T-helper 1 cell (primary cell): ENCODE measurements at places on chromosomes 5 and 9.

DNA sequence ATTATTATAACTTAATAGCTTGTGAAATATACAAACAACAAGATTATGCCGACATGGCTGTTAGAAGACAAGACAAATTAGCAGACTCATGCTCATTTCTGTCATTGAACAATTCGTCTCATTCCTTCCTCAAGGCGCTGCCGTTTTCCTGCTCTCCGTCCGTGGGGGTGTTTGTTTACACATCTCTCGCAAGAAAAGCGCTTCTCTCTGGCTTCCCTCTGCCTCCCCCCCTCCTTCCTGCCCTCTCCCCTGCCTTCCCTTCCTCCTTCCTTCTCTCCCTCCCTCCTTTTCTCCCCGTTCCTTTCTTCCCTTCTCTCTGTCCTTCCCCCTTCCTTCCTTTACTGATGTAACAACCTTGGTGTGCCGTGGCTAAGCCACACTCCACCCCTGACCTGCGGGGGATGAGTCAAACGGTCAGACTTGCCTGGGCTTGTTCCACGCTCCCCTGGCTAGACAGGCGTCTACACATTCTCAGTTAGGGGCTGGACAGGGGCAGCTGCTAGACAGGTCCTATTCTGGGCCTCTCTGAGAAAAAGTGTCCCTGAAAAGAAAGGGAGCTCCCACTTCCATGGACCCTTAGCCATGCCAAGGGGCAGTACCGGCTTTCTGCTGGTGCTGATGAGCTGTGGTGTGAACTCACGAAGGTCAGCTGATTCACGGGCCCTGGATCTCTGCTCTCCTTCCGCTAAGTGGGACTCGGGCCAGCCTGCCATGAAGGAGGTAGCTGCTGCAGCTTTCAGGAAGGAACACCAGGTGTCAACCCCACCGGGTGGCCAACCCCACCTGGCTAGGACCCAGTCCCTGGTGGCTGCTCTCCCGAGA, 32.0 kb upstream of the SPTLC1 start:
- no peak for DNase-seq

DNA sequence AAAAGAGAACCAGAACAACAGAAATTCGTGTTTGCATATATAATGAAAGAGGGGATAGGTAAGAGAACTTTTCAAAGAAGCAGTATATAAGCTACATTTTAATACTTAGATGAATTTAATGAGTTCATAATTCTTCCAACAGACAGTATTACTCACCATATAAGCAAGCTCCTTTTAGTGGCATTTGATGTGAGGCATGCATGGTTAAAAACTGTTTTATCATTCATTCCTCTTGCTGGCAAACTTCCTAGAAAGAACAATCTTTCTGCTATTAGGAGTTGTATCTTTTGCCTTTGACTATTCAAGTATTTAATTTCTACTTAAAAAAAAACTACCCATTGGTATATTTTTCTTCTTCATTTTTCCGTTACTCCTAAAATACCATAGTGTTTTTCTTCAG, 65.7 kb upstream of the EIF4EBP3 start:
- no peak for DNase-seq

- DNase-seq, result no peak
Measured at GRCh38 chr9:37565661-37566618, 10.2 kb downstream of the FBXO10 start.

GRCh38 chr9:89801742-89802670, 197.2 kb downstream of the GADD45G start:
- no peak for DNase-seq

DNA sequence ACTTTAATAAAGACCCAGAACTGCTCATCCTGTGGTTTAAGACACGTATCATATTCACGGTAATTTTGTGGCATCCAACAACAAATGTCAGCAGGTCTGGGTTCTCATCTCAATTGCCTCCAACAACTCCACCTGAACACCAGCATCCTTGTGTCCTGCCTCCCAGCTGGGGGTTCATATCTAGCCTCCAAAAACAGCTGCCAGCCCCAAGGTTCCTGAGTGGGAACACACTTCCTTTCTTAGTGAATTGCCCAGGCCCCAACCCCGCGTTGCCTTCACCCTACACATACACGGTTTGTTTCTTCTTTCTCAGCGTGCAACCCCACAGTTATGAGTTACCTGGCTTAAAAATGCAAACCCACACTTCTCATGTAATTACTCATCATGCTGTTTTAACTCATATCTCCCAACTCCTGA, 77.9 kb downstream of the SEMA4D start:
- no peak for DNase-seq

DNA sequence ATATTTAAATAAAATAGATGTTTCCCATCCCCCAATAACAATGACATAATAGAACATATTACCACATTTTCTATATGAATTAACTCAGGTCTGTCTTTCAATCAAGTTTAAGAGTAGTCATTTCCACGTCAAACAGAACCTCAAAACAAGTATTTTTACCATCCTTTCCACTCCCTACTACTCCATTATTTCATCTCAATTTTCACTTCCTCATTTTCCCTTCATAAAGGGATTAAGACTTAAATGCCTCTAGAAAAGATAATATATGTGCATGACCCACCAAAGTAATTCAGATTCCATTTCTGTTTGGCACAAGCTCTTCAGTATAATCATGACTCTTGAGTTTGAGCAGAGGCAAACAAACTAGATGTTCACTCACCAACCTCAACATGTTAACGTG, 40.4 kb downstream of the ELOVL7 start:
- no peak for DNase-seq

- DNase-seq, result no peak
Measured at GRCh38 chr9:129688285-129689043, 23.0 kb downstream of the PRRX2 start.

DNA sequence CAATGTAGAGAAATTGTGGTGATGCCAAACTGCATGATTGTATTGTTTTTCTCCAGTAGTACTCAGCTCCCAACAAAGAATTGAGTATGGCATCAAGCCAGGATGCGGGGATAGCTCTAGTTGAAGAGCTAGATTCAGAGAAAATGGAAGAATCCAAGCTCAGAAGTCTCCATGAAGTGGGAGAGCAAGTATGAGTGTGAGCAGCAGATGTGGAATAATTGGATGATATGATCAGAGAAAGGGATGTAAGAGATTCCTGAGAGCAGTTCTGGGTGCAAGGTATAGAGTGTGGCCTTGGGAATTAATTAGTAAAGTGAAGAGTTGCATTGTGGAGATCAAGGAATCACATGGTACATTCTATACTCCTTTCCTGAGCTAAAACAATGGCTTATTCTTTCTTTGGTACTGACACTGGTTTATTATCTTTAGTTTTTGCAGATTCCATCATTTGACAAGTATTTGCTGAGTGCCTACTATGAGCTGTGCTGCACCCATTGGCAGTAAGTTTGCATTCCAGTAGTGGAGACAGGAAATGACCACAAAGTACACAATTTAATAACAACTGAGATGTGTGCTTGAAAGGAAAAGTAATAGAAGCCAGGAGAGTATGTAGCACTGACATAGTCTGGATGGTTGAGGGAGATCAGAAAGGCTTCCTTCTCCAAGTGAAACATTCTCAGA, 177.1 kb downstream of the CPLANE1 start:
- DNase-seq, result no peak

GRCh38 chr5:130526708-130527107, 622.4 kb downstream of the CHSY3 start:
- DNase-seq, result no peak

GRCh38 chr5:159639590-159639989, 276.7 kb upstream of the ADRA1B start:
- DNase-seq, result no peak

GRCh38 chr9:37575511-37575914, 667 bp downstream of the FBXO10 start:
- no peak for DNase-seq

DNA sequence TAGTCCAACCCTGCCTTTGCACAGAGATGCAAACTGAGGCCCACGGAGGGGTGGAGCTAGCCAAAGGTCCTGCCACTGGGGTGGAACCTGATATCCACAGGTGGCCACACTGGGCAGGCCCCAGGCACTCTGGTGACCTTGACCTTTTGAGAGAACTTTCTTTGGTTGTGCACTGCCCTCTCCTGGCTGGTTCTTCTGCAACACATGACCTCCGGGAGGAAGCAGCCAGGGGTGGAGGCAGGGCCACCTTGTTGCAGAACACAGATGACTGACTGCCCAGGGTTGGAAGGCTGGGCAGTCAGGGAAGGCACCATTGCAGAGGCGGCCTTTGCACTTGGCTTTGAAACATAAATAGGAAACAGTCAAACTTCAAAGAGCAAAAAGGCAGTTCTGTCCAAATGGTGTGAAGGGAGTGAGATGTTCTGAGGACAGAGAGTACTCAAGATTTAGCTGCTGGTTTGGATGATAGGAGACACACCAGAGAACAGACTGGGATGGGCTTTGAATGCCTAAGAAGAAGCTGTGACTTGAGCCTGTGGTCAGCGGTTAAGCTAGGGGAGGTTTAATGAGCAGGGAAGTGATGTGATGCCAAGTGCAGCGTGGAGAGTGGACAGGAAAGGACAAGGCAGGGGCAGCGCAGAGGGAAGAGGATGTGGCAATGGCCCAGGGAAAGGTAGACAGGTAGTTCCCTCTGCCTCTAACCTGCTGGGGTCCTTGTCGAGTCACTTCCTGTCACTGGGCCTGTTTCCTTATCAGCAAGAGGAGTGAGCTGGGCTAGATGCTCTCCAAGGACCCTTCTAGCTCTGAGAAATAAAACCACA, 6.8 kb upstream of the TCOF1 start:
- DNase-seq, result peak; percentile 52

DNA sequence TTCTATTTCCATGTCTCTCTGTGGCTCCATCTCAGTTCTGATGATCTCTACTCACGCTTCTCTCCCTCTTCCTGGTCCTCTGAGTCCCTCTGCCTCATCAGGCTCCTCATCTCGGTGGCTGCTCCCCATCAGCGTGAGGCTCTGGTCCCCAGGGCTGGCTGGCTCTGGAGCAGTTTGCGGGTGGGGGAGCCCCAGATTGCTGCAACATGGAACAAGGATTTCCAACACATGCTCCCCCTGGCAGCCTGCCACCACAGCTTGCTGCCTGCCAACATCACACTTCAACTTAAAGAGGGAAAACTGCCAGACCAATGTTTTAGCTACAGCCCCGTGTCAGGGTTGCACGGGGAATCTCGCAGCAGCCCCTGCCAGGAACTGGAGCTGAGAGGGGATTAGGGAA, 77.2 kb upstream of the NEK6 start:
- no peak for DNase-seq

DNA sequence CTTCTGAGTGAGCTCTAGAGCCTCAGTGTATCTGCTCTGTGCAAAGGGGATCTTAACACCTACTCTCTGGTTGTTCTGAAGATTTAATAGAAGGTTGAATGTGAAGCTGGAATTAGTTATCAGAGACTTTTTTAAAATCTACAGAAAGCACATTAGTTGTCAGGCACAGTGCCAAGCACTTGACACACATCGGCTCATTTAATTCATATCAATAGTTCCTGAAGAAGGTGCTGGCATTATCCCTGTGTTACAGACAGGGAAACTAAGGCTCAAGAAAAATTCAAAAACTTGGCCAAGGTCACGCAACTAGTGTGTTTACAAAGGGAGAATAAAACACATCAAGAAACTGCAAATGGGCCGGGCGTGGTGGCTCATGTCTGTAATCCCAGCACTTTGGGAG, 80.2 kb downstream of the FGF18 start:
- no peak for DNase-seq

- no peak for DNase-seq
Measured at GRCh38 chr9:124344291-124345050, 70.8 kb downstream of the PSMB7 start.

DNA sequence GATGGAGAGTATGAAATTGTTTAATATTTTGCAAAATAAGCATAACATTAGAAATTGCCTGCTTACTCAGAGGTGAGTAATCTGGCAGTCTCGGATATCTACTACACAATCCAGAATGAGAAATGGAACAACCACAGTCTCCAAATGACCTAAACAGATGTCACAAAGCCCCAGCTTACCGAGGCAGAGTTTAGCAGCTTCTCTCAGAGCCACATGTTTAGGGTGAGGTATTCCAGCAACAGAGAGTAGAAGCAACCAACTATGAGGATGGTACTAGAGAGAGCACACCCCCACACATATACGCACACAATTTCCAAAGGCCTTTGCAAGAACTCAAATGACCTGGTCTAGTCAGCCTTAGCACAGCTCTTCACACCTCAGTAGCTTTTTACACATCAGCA, 122.7 kb upstream of the LPAR1 start:
- no peak for DNase-seq

DNA sequence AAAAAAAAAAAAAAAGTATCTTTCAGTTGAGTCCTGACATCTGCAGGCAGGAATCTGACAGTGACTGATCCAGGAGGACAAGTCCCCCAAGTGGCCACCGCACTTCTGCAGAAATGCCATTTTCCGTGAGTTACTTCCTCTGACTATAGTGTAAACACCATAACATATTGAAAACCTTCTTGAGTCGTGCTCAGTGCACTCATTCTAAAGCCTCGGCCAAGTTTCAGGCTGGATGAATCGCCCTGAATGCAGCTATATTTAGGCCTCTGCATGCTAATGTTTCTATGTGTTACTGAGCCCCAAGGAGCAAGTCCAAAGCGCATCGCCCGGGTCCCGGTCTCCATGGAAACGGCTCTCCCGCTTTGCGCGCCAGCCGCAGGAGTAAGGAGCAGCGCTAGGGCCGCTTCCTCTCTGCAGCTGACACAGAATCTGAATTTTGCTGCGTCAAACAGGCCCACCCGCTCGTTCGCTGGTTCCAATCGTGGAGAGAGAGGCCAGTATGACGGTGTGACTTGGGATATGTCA, 335.4 kb downstream of the MSX2 start:
- DNase-seq, result peak; percentile 20

- no peak for DNase-seq
Measured at GRCh38 chr9:38092200-38092524, 23.1 kb upstream of the SHB start.

GRCh38 chr5:54484219-54484894, 28.9 kb downstream of the HSPB3 start:
- DNase-seq, result no peak
